Activated CD4-positive, alpha-beta T cell treated with anti-CD3 and anti-CD28 coated beads, Interleukin-2, amount 10 ng/mL, durations not matched to agents 7 days and 5 days (primary cell): ENCODE measurements at places on chromosomes 13 and 19. TPM values are rescaled to one million over a fixed set of nuclear protein-coding genes. Genes with fewer than 3 reads are reported as not detected.

GRCh38 chr19:49932731-49933131 lies 3.4 kb upstream of the NUP62 start:
- peaks cover 6% of the 10 kb centered on the region for H3K27me3 ChIP-seq
- H3K36me3 ChIP-seq: peaks cover 28% of the 10 kb centered on the region
- H3K4me1 ChIP-seq: peaks cover 43% of the 10 kb centered on the region
- DNase-seq: peak; percentile 65
- H3K4me3 ChIP-seq: peak overlapping the region; percentile 47

GRCh38 chr13:52848455-52849195 lies at the start of gene PCDH8:
Gene PCDH8 (minus strand): TSS chr13:52848640. CDS start chr13:52848436, 204 bp downstream.
- H3K27ac ChIP-seq: peak within 1 kb of the TSS; percentile 69
- peaks cover 64% of the 10 kb centered on the region for H3K27me3 ChIP-seq
- H3K36me3 ChIP-seq: peaks cover 6% of the 10 kb centered on the region

DNA sequence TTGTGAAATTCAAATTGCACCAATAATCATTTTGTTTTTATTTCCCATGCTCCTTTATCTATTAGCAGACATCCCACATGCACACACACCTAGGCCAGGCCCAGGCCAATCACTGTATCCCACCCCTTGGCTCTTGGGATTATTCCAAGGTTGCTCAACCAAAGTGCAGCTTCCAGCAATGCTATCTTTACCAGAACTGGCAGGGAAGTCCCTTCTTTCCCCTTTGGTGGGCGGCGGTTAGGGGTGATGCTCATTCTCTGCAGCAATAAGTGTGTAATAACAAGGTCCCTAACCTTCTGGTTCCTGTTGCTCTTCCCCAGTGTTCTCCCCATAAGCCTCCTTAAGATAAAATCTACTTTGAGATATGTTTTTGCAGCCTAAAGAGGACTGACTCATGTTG lies 18.3 kb upstream of the KCTD12 start:
- no peak for DNase-seq
- H3K27ac ChIP-seq: no peak overlapping the region
- H3K4me3 ChIP-seq: no peak overlapping the region
- peaks cover 25% of the 10 kb centered on the region for H3K27me3 ChIP-seq
- no peaks in the 10 kb centered on the region for H3K4me1 ChIP-seq

GRCh38 chr19:29299416-29300380 lies 86.7 kb upstream of the UQCRFS1 start:
- H3K4me1 ChIP-seq: no peaks in the 10 kb centered on the region
- no peak overlapping the region for H3K4me3 ChIP-seq
- H3K36me3 ChIP-seq: no peaks in the 10 kb centered on the region
- no peak overlapping the region for H3K27ac ChIP-seq
- DNase-seq: no peak

DNA sequence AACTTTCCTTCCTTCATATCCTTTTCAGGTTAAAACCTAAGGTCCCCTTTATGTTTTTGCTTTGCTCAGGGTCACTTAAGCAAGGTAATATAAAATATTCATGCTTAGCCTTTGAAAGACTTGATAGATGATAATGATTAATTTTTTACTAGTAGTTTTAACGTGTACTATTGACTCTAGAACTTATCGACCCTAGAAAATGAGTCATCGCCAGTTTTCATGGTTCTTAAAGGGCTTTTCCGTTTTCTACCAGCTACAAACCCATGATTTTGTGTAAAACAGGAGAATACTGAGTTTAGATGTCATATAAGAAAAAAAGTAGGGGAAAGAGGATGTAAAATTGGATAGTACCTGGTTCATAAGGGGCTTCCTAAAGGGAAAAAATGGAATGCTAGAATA lies 75.7 kb downstream of the DHRS12 start:
- no peak overlapping the region for H3K27ac ChIP-seq
- H3K36me3 ChIP-seq: peaks cover 6% of the 10 kb centered on the region
- DNase-seq: no peak
- no peak overlapping the region for H3K4me3 ChIP-seq
- no peaks in the 10 kb centered on the region for H3K27me3 ChIP-seq

- H3K4me3 ChIP-seq: peak overlapping the region; percentile 90
- peaks cover 21% of the 10 kb centered on the region for H3K4me1 ChIP-seq
- peak overlapping the region; percentile 90 for H3K27ac ChIP-seq
- H3K27me3 ChIP-seq: peaks cover 2% of the 10 kb centered on the region
- peaks cover 16% of the 10 kb centered on the region for H3K36me3 ChIP-seq
These were observed 591 bp downstream of the ZNF823 start for GRCh38 chr19:11737964-11738745.

- H3K36me3 ChIP-seq: no peaks in the 10 kb centered on the region
- H3K27me3 ChIP-seq: peaks cover 13% of the 10 kb centered on the region
- no peak within 1 kb of the TSS for H3K27ac ChIP-seq
These were observed at the start of gene PLIN5 for GRCh38 chr19:4534836-4535658. Gene PLIN5 (minus strand): TSS chr19:4535224. CDS start chr19:4534074, 1,150 bp downstream.

- H3K27ac ChIP-seq: no peak overlapping the region
- H3K36me3 ChIP-seq: no peaks in the 10 kb centered on the region
- no peak for DNase-seq
- no peaks in the 10 kb centered on the region for H3K27me3 ChIP-seq
- H3K4me3 ChIP-seq: no peak overlapping the region
These were observed 82.0 kb downstream of the TEX29 start for GRCh38 chr13:111402441-111402840.

DNA sequence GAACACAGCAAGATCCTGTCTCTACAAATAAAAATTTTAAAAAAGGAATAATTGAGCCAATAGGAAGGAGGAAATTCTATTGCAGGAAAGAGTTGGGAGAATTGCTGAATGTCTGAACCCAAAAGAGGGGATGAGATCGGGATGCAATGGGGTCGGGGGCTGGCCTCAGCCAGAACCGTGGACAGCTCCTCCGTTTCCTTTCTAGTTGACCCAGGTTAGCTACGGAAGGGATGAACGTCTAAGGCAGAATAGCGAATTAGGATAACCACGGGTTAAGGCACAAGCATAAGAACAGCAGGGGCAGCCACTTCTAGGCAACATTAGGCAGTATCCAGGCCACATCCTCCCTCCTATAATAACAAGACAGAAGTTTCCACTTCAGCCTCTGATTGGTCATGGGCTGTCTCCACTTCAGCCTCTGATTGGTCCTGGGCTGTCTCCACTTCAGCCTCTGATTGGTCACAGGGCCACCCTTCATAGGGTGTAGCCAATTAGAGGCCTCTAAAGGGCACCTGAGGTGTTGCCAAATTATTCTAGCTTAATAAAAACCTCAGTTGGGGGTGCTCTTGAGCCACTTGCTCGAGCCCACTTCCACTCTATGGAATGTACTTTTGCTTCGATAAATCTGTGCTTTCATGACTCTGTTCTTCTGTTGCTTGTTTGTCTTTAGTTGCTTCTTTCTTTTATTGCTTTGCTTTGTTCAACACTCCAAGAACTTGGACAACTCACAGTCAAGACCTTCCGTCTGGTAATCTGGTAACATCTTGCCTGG lies 24.9 kb upstream of the TPM4 start:
- H3K4me1 ChIP-seq: peaks cover 11% of the 10 kb centered on the region
- peaks cover 14% of the 10 kb centered on the region for H3K27me3 ChIP-seq
- no peak overlapping the region for H3K27ac ChIP-seq
- peaks cover 6% of the 10 kb centered on the region for H3K36me3 ChIP-seq

Gene CRX
- total RNA-seq: not detected

Gene OR7C1
- not detected for total RNA-seq

Gene LSM7
- total RNA-seq: 114 TPM

Gene CEACAM20
- not detected for total RNA-seq

Gene CEACAM21
- 72.0 TPM for total RNA-seq

Gene MTMR6
- total RNA-seq: 20.9 TPM

Gene SELENOW
- total RNA-seq: 118 TPM

Gene GJB6
- 6.1 TPM for total RNA-seq

Gene NKG7
- 67.2 TPM for total RNA-seq

Gene CYP2A6
- not detected for total RNA-seq

Gene NCR1
- total RNA-seq: not detected

Gene EEF1AKMT1
- 10.7 TPM for total RNA-seq
